ENCODE measurements at places on chromosomes 2 and 18.
A peak's percentile ranks its signal among the peaks of the same experiment; 100 is the strongest.

DNA sequence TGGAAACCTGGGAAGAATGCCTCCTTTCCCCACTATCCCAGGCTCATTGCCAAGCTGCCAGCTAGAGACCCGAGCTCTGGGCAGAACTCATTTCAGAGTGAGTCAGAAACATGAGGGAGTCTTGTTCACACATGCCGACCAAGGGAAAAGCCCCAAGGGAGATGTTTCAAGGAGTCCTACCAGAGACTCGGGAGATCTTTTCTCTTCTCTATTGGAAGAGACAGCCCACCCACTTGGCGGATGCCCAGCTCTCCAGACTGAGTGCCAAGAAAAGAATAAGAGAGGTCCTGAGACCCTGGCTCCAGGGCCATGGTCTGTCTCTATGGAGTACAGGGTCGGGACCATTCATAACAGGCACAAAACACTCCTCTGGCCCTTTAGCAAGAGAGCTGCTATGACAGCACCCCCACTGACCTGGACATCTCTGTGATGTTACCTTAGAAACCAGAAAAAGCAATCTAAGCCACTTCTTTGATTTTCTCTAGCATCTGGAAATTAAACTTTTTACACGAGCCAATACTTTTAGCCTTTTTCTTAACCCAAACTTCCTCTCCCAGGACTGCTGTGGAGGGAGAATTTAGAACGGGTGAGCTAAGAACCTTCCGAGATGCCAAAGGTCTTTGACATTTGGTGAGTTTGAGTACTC lies 18.5 kb upstream of the IGFBP5 start:
- no peak for DNase-seq

- DNase-seq: no peak
Measured at GRCh38 chr18:79765491-79766245, 32.1 kb upstream of the KCNG2 start.

DNA sequence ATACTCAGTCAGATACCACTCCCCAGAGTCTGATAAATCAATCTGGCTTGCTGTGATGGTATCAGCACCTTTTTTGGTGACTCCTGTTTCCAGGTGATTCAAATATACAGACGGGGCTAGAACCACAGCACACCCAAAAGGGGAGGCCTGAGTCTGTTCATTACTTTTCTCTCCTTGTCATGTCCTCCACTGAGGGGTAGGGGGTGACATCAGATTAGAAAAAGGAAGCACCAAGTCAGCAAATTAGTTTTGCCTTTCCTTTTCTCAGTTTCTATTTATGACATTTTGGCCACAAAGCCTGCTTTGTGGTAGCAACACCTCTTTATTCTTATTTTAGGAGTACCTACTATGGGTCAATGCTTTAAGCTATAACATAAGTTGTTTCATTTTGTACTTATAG lies 127.4 kb downstream of the CCDC102B start:
- DNase-seq: no peak

DNA sequence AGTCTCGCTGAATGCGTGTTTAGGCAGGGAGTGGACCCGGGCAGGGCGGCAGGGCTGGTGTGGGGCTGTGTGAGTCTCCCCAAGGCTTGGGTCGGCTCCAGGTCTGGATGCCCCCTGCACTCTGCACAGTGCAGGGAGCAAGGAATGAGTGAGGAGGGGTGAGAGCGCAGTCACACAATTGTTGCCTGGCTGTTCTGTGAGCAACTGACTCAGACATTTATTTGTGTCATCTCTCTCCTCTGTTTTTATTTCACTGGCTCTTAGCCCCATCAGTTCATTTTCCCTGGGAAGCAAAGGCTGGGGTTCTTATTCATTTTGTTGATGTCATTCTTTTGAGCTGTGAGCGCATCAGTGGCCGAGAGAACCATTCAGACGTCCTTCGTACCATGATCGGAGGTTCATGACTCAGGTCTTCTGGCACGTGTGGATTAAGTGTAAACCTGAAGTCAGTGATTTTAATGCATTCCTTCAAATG lies 61.1 kb downstream of the GATA6 start:
- DNase-seq: no peak

DNA sequence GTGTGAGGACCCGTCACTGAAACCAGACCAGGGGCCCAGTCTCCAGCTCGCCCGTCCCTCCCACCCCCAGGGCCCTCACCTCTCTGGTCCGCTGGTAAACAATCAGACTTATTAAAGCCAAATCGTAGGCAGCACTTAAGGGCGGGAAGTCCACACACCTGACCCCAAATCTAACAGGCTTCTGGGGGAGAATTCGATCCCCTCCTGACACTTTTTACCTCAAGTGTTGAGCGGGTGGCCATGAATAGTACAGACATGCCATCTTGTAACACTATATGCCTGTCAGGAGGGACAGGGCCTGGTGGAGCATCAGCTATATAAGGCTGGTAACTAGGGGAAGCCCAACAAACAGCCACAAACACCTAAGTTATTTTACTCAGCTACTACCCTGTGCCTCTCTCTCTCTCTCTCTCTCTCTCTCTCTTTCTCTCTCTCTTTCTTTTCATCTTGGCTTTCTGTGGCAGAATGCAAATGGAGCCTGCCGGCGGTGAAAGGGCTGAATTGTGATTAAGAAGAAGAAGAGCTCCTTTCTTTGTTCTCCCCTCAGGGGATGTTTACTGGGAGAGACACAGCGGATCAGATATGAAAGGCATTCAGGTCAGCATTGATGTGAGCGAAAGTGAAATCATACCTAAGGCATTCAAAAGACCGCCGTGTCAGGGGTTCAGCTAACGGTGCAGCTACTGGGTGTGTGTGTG lies 9.5 kb downstream of the ZEB2 start:
- DNase-seq: peak; percentile 45

DNA sequence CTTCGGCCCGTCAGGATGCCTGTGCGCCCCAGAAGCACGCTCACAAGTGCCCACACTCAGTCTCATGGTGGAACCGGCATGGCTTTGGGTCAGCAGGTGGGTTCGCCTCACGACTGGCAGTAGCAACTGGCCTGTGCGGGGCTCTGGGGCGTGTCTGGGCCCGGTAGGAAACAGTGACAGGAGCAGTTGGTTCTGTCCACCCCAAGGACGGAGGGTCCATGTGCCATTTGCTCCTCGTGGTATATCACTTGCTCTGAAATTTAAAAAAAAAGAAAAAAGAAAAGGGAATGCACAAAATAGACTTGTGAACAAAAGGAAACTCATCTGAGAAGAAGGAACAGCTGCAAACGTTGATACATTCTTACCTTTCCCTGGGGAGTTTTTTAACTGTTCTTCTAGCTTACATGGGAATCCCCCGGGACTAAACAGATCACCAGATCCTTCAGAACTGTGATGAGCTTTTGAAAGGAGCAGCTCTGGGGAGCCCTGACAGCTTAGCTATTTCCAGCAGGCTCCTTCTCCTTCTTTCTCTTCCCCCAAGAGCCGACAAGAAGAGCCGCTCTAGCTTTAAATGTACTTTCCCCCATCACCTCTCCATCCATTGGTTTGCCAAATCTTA lies 42.8 kb downstream of the TRAPPC12 start:
- no peak for DNase-seq

DNA sequence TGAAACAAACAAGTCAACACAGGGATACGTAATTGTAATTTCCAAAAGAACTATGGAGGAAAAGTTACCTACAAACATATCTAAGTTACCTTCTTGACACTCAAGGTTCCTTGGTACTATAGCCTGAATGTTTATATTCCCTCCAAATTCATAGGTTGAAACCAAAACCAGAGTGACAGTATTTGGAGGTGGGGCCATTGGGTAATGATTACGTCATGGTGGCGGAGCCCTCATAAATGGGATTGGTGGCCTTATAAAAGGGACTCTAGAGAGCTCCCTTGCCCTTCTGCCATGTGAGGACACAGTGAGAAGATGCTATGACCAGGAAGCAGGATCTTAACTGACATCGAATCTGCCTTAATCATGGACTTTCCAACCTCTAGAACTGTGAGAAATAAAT lies 87.3 kb downstream of the PMAIP1 start:
- DNase-seq: no peak

DNA sequence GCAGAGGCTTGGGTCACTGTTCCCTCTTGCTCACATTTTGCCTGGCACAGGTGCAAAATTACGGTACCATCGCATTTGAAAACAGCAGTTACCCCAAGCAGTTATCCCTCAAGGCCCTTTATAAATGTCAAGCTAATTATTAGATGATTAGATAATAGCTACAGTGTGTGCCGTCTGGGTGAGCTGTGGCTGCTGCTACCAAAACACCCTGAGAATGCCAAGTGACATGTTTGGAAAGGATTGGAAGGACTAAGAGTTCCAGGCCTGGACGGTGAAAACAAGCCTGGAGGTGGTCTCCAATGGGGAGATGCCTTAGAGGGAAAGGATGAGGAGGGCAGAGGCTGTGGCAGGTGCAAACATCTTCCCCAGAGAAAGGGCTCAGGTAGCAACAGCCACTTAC lies 120.6 kb downstream of the CAPN13 start:
- DNase-seq: no peak

DNA sequence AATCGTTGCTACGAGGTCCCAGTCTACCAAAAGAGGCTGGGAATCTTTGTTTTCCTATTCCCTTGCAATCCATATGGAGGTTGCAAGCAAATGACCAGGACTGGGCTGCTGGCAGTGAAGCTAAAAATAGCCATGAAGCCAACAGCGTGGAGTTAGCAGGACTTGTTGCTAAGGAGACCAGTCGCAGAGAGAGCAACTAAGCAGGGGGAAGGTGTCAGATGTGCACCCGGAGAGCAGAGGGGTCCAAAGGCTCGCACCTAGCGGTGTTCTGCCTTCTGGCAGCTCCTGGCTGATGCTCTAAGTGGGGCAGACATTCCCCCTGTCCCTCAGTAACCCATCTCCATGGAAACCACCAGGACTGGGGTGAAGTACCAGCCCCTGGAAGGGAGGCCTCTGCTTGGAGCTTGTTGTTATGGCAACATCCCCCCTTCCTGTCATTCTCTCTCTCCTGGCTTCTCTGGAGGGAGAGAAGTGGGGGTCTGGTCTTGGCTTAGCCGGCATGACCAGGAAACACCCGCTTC lies 84.6 kb downstream of the DNMT3A start:
- no peak for DNase-seq

- no peak for DNase-seq
Measured at GRCh38 chr2:65320042-65320725, 92.6 kb downstream of the ACTR2 start.

- DNase-seq: no peak
Measured at GRCh38 chr2:204065566-204065965, 129.0 kb downstream of the ICOS start.

- DNase-seq: no peak
Measured at GRCh38 chr2:223185638-223186037, 133.6 kb downstream of the KCNE4 start.

- no peak for DNase-seq
Measured at GRCh38 chr2:197383825-197384224, 51.0 kb downstream of the SF3B1 start.

DNA sequence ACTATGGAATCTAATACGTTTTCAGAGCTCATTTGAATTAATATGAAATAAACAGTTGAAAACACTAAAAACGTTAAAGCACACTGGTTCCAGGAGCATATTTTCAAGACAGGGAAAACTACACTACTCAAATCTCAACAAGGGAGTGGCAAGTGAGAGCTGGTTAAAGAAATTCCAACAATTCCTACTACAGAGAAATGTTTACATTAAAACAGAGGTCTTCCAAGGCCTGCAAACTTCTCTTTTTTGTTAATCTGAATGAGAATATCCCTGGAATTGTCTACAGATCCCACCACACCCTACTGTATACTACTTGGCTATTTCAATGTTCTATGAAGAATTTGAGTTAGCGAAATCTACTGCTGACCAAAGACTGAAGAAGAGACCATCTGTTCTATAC lies 231.5 kb downstream of the ZEB2 start:
- no peak for DNase-seq

DNA sequence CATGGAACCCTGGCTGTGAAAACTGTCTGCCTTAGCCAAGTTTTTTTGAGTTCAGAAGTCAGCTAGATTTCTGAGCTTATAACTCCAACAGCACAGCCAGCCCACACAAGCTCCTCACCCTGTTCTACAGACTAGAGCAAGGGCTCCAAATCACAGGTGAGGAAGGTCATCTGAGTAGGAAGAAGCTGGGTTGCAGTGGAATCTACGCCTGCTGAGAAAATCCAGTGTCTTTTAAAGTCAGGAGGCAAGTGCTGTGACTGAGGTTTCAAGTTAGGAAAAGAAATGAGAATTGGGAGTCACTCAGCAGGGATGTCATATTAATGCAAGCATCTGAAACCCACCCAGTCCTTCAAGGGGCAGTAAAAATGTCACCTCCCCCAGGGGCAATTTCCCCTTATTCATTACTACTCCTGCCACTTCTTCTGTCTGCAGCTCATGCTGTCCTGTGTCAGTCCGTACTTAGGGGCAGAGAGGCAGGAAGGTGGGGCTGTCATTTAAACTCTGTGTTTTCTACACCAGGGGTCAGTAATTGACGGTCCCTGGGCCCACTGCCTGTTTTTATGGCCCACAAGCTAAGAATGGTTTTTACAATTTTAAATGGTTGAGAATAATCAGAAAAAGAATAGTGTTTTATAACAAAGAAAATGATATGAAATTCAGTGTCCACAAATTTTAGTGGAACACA lies 551.1 kb downstream of the BCL11A start:
- no peak for DNase-seq

GRCh38 chr2:233471291-233472035 lies 95.1 kb downstream of the USP40 start:
- no peak for DNase-seq

- no peak for DNase-seq
Measured at GRCh38 chr2:241458687-241459086, 49.7 kb downstream of the STK25 start.

- DNase-seq: no peak
Measured at GRCh38 chr2:122955776-122956175, 1069.3 kb upstream of the CNTNAP5 start.

DNA sequence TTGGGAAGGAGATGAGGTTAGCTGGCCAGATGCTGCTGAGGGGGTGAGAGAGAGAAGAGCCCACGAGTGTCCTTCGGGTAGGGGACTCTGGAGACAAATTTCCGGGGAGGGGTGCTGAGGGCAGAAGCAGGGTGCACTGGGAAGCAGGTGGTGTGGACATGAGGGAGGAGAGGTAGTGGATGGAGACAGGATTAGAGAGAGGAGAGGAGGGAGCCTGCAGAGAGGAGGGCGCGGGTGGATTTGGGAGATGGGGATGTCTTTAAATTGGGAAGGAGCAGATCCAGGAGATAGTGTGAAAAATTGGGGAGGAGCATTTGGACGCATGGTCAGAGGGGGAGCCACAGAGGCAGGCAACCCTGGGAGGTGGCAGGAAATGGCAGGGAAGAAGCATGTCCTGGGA lies 154.7 kb downstream of the DYSF start:
- DNase-seq: no peak

DNA sequence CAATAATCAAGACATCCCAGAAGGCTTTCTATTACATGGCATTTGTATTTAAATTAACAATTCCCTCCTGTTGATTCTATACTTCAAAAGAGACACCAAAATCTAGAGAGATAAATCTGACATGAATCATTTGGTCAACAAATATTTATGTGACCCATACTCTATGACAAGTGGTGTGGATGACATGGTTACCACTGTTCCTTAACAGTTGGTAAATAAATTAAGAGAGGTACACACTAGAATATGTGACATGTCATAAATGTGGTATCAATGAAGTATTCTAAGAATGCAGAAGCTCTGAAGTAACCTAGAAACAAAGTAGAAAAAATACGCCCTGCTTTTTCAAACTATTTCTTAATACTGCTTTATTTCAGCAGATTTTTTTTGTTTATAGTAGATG lies 255.4 kb downstream of the EXOC6B start:
- no peak for DNase-seq

Measured in suppressor macrophage (primary cell).